ENCODE measurements at places on chromosomes 16 and 17.
A peak's percentile ranks its signal among the peaks of the same experiment; 100 is the strongest.

GRCh38 chr16:23187341-23187740 lies 4.8 kb downstream of the SCNN1G start:
- no peak for ATAC-seq

GRCh38 chr16:80323187-80323807 lies 217.5 kb upstream of the DYNLRB2 start:
- no peak for ATAC-seq

DNA sequence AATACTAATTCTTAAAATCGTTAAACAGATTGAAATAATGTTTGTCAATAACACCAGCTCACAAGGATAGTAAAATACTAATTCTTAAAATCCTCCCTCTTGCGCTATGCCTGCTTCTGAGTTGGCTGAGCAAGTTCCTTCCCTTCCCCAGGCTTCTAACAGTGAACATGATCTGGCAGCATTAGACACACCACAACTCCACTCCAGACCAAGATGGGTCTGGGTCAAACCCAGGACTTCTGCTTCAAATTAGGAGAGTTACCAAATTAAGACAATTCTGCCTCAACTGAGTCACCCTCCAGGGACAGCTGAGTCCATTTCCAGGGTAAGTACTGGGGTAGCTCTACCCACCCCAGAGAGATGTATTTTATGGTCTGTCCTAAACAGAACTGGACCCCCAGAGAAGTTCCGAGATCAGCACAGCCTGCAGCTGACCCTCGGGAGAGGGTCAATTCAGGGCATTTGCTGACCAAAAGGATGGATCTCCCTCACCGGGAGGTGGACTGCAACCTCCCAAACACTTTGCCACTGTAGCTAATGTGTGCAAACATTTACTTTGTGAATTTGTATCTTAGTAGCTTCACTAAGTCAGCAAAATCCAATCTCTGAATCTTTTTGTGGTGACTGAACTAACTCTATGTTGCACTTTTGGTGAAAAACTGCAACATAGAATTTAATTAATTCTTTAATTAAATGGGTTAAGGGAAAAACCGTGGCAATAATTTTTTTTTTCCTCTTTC lies 48.8 kb downstream of the ADCY9 start:
- no peak for ATAC-seq

DNA sequence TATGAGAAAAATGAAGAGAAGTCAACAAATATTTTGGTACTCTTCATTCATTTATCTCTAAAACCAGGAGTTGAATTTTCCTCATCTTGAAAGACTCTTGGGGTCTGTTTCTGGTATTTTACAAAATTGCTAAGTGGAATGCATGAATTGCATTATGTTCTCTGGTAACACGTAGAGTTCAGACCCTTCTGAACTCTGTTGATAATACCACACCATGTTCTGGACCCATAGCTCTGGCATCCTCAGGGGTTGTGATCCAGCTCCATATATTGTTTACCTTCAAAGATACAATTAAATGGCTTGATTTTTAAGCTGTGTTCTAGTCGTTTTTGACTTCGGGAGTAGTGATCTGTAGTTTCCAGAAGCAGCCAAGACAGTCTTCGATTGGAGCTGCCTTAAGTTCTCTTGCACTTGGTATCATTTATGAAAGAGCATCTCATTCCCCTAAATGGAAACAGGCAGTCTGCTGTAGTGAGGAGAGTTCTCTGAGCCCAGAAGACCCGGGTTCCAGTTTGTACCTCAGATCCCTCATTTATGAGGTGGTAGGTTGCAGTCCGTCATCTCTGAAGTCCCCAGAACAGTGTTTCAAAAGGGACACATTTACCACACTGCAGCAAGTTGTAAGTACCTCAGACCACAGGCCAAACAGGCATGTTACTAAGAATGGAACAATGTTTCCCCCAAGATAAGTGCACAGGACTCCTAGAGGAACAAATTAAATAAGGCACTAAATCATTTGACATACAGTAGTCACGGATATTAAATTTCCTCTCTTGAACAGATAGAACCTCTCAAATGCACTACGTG lies 9.6 kb downstream of the PSMD7 start:
- no peak for ATAC-seq

DNA sequence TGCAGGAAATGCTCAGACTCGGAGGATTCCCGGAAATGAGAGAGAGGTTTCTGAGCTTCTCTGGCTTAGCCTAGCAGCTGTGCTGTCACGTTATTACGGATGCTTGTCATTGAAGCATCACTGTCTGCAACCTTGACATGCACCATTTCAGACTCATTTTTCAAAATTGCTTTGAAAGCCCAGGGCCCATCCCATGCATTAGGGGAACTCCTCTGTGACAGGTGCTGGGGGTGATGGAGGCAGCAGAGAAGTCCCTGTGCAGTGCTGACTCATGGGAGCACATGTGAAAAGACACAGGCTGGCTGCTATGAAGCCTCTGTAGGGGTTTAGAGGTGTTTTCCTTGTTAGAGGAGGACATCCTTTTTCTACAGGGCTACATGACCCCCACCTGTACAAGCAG lies 214.0 kb upstream of the MPHOSPH6 start:
- ATAC-seq = no peak

DNA sequence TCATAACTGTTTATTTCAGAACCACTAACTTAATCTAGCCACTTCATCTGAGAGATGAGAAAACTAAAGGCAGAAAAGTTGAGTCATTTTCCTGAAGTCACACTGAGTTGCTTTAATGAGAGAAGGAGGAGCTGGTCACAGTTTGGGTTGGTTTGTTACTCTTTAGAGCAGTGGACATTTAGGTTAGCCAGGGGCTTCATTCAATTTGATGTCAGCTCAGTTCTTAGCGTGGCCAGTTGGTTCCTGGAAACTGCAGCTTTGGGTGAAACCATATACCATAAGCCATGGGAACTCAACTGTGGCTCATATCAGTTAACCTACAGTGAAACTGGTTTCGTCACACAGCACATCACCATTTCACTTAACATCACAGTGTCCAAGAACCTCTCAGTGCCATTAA lies 59.2 kb upstream of the ADORA2B start:
- no peak for ATAC-seq

DNA sequence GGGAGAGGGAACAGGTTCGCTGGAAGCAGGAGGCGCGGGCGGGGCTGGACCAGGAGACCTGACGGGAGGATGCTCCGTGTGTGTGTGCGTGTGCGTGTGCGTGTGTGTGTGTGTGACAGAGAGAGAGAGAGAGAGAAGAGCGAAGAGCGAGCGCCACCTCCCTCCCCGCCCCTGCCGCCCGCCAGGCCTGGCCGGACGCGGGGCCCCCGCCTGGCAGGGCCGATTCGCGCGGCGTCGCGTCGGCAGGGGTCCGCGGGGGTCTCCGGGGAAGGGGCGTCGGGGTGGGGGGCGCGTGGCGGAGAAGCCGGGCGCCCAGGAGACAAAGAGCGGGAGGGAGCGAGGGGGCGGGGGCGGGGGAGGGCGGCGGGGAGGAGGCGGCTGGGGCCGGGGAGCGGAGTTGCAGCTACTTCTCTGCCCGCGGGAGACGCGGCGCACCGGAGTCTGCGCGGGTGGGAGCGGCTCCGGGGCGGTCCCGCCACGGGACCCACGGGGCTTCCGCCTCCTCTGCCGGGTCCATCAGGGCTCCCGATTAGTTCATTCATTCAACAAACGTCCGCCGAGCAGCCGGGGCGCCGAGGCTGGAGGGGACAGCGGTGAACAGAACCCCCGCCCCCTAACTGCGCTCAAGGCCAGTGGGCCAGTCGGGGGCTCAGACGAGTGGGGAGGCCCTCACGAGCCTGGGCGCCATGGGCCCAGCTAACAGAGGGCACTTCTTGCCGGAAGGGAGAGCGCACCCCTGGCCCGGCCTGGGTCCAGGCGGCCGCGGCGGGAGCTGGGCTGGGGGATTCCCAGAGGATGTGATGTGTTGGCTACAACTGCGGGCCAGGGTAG lies at the start of gene SAMD14:
TSS of gene SAMD14 (minus strand) at position 433 of the 831 bp plus-strand sequence. CDS start 5,201 bp downstream, outside the sequence.
- peak; percentile 54 for ATAC-seq

DNA sequence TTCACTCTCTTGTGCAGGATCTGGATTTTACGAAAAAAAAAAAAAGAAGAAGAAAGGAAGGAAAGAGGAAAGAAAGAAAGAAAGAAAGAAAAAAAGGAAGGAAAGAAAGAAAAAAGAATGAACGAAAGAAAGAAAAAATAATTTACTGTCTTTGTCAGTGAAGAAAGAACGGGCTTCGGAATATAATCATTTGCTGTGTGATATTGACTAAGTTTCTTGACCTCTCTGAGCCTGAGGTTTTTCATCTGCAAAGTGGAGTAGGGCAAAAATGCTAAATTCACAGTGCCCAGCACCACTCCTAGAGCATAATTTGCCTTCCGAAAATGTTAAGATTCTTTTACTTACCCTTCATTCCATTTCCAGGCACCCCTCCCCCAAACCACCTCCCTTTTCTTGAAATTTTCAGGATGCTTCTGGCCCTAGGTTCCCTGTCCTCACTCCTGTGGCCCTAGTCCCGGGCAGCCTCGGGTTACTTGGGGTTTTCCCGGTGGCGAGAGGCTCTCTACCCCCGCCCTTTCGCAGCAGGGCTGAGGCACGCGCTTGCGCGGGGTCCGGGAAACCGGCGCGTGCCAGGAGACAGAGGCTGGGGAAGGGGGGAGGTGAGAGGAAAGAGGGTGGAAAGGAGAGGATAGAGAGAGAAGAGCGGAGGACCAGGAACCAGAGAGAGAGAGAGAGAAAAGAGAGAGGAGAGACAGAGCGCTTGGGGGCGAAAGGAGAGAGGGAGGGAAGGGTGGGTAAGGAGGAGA lies at the start of gene CNTNAP1:
TSS of gene CNTNAP1 (plus strand) at position 556 of the 746 bp plus-strand sequence. CDS start 299 bp downstream, outside the sequence.
- ATAC-seq = no peak

- peak; percentile 55 for ATAC-seq
Observed at GRCh38 chr16:70523743-70524398, at the start of gene SF3B3. TSS of gene SF3B3 (plus strand) at chr16:70523816. CDS start at chr16:70526657, 2,841 bp downstream.

- ATAC-seq = no peak
Observed at GRCh38 chr17:56096026-56096810, 57.1 kb upstream of the ANKFN1 start.

- ATAC-seq = no peak
Observed at GRCh38 chr16:84839956-84840355, 20.2 kb downstream of the CRISPLD2 start.

DNA sequence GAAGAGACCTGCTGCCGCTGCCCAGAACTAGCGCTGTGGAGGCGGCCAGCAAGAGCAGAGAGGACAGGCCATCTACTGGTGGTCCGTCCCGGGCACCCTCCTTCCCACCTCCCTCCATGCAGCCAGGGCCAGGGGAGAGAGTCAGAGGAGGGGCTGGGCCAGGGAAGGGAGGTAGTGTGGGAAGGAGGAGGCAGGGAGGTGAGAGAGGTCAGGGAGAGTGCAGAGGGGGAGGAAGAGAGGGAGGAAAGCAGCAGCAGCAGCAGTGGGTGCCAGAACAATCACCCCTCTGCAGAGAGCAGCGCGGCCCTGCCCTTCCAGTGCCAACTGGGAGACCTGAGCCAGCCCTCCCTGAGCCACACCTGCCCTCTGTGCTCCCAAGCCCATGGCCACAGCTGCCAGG lies 6.6 kb downstream of the C16orf95 start:
- no peak for ATAC-seq

- ATAC-seq = no peak
Observed at GRCh38 chr17:77700165-77700881, 258.2 kb upstream of the TNRC6C start.

DNA sequence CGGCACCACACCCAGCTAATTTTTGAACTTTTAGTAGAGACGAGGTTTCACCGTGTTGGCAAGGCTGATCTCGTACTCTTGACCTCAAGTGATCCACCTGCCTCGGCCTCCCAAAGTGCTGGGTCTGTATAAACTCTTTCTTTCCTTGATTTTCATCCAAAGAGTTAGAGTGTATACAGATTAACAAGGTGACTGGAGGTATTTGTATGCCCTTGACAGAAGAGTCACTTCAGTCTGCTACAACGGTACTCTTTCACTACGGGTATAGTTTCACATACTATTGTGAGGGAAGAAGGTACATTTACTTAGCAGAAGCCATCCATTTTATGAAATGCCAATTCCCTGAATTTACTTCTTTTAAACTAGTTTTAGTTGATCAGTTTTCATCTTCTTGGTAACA lies 32.5 kb downstream of the PPM1E start:
- ATAC-seq = no peak

GRCh38 chr16:23826528-23827045 lies 9.2 kb upstream of the PRKCB start:
- peak; percentile 57 for ATAC-seq

GRCh38 chr16:82382521-82382920 lies 212.5 kb upstream of the MPHOSPH6 start:
- no peak for ATAC-seq

GRCh38 chr17:27540318-27541101 lies 84.3 kb downstream of the KSR1 start:
- ATAC-seq = no peak

- ATAC-seq = peak; percentile 76
Observed at GRCh38 chr17:35373984-35374765, 754 bp upstream of the SLFN11 start.

DNA sequence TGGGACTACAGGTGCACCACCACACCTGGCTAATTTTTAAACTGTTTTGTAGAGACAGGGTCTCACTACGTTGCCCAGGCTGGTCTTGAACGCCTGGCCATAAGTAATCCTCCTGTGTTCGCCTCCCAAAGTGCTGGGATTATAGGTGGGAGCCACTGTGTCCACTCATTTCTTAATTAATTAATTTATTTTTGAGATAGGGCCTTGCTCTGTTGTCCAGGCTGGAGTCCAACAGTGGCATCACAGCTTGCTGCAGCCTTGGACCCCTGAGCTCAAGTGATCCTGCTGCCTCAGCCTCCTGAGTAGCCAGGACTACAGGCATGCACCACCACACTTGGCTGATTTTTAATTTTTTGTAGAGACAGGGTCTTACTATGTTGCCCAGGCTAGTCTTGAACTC lies 47.1 kb upstream of the TRAP1 start:
- ATAC-seq = no peak

DNA sequence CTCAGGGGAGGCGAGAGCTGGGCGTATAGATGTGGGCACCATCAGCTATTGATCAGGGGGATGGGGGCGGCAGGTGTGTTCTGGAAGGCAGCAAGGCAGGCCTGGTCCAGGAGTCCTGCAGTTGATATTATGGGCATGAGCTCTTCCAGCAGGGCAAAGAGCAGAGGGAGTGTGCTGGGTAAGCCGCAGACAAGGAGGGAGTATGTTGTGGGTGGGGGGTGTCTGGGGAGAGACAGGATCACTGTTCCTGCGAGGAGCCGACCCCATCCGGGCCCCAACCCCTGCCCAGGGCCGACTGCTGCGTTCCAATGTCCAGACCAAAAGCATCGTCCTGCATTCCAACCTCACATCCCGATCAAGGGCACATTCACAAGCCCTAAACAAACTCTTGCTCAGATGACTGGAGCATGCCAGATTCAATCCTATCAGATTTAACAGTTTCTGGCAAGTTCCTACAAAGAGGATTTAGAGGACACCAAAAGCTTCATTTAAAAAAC lies 9.2 kb downstream of the MXRA7 start:
- ATAC-seq = no peak

GRCh38 chr17:2337544-2338314 lies 428 bp downstream of the SGSM2 start:
- peak; percentile 25 for ATAC-seq

DNA sequence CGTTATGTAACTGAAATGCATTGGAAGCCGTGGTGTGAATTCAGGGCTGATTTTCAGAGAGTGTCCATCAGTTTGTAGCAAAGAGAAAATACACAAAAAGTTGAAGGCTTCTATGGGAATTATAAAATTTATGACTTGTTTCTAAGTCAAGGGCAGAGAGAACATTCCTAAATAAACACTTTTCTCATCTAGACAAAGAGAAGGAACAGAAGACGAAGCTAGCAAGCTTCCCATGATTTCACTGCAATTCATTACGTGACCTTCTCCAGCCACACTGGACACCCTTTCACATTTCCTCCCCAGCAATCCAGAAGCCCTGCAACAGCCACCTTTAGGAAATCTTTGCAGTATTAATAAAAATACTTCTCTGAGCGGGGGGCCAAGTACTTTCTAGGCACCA lies 67.8 kb downstream of the TMEM100 start:
- no peak for ATAC-seq

- ATAC-seq = no peak
Observed at GRCh38 chr17:50928646-50929045, 62.5 kb upstream of the TOB1 start.

Measured in activated CD4-positive, CD25-positive, alpha-beta regulatory T cell treated with anti-CD3 and anti-CD28 coated beads, Interleukin-2, amount 50 U/mL, for 24 hours (primary cell).